Pulmonary artery endothelial cell (primary cell): ENCODE measurements at places on chromosomes 3 and 15.

DNA sequence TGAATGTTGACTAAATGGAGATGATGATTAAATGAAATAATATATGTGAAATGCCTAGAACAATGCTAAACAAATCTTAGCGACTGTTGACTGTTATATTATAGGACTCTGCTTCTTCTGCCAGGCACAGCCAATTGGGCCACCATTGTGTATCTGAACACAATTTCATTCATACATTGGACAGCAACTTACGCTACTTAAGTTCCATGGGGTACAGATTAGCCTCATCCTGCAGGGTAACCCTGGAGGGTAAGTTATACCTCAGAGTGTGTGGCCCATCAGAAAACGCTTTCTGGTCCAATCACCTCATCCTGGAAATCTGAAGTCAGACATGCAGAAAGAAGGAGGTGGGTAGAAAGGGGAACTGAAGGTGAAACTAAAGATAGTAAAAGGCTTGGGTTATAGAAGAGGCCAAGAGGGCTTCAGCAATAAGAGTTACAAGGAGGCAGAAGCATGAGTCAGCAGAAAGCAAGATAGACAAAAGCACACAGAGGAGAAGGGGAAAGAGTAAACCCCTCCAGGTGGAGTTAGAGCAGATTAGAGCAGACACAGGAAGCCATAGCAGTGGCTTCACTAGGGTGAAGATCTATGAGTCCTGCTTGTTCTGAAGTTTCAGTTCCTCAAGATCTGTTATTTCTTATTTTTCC, 119.3 kb upstream of the SLC24A5 start:
- no peak for DNase-seq

- no peak for DNase-seq
Observed at GRCh38 chr15:64045101-64045435, 1.2 kb downstream of the DAPK2 start.

DNA sequence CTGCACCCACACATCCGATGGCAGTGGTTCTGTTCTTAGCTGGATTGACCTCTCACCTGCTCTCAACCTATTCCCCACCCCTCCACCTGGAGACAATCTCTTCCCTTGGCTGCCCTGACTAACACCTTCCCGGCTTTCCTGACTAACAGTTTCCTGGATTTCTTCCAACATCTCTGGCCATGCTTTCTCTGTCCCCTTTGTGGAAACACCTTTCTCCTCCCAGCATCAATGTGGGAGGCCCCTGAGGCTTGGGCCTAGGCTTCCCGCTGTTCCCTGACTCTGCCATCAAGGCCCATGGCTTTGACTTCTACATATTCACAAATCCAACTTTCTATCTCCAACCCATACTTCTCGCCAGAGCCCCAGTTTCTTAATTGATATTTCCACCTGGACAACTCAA, 142.8 kb upstream of the ATP2B2 start:
- DNase-seq, result no peak

DNA sequence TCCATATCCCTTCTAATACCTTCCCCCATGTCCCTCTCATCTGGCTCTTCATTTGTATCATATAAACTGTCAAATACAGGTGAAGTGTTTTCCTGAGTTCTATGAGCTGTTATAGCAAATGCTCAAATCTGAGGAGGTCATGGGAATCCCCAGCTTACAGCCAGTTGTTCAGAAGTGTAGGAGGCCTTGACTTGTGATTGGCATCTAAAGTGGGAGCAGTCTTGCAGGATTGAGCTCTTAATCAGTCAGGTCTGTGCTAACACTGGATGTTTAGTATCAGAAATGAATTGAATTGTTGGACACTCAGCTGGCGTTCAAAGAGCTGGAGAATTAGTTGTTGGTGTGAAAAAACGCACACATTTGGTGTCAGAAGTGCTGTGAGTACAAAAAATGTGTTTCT, 65.0 kb downstream of the IFT57 start:
- no peak for DNase-seq

DNA sequence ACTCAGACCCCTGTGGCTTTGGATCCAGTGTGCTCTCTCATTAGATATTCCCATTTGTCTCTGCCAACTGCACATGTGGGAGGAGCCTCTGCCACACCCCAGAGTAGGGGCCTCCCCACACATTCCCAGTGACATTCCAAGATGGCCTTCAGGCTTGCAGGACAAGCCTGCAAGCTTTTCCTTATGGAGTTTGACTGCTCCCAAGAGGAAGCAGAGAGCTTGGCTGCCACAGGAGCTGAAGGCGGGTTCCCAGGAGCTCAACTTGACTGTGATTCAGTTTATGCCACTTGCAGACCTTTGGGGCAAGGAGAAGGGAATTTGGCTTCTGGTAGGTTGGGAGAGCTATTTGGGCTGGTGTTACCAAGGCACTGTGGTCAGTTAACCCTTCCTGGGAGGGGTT, 22.5 kb upstream of the EPHB1 start:
- DNase-seq, result no peak

DNA sequence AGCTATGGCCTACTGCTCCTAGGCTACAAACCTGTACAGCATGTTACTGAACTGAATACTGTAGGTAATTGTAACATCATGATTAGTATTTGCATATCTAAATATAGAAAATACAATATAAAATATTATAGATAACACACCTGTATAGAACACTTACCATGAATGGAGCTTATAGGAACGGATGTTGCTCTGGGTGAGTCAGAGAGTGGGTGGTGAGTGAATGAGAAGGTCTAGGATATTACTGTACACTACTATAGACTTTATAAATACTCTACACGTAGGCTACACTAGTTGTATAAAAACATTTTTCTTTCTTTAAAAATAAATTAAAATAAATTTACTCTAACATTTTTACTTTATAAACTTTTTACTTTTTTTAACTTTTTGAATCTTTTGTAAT, 224.0 kb upstream of the CBLB start:
- no peak for DNase-seq

- no peak for DNase-seq
Observed at GRCh38 chr3:58261954-58262666, 24.5 kb downstream of the ABHD6 start.

GRCh38 chr3:5221701-5222100, 34.2 kb downstream of the EDEM1 start:
- DNase-seq, result no peak

- DNase-seq, result no peak
Observed at GRCh38 chr3:111819927-111820326, 39.1 kb upstream of the PHLDB2 start.

GRCh38 chr3:76134166-76134565, 348.8 kb upstream of the ZNF717 start:
- no peak for DNase-seq

- no peak for DNase-seq
Observed at GRCh38 chr3:74575857-74576256, 38.6 kb downstream of the CNTN3 start.

DNA sequence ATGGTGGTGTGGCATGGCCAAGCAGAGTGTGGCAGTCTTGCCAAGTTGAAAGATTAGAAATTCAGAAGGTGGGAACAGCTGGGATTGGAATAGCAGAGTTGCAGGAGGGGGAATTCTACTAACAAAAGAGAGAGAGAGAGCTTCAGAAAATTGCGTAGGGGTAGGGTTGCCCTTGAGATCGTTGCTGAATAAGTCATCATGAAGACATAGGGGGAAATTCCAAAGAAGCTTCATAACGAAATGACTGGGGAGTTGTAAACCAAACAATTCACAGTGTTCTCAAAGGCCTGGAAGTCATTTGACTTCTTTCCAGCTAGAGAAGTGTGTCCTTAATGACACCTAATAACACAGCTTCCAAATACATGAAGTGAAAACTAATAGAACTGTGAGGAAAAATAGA, 26.3 kb upstream of the TIPARP start:
- DNase-seq, result no peak

DNA sequence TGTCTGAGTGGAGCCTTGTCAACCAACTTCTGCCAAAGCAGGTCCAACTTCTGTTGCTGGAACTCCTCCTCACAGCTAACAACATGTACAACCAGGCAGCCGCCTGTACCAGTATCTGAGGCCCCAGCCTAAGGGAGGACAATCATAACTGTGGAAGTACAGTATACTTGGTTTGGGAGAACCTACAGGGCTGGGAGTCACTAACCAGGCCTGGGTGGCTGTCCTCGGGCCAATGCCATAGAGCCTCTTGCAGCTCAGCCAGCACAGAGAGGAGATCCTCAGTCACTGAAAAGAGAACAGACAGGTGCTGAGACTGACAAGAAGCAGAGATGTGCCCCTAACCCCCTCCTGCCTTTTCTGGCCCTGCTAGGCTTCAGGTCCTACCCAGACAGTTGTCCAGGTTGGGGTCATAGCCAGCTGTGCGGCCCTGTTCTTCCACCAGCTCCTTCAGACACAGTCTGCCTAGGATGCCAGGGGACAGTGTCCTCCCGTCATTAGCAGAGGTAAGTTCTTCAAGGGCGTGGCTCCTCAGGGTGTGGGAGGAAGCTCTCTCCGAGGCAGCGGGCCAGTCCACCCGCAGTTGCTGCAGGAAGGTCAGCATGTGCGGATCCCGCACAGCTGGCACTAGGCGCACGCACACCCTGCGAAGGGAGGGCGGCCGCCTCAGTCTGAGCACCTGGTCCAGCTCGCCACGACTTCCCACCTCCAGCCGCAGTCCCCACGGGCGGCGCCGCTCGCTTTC, 980 bp downstream of the DALRD3 start:
- DNase-seq, result no peak

DNA sequence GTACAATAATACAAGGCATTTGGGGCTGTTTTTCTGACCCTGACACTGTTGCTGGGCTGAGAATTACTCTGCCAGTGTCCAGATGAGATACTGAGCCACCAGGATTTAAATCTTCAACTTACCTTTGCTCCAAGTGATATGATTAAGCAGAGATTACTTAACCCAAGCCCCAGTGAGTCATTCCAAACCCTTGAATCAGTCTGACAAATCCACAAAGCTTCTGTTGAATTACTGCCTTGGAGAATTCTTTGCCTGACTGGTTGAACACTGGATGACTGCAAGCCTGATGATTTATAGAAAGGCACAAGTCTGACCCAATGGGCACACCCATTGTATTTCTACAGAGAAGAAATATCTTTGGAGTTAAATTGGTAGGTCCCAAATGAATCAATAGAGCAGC, 88.2 kb upstream of the TSC22D2 start:
- no peak for DNase-seq

- no peak for DNase-seq
Observed at GRCh38 chr3:131357275-131357674, 24.3 kb upstream of the NUDT16 start.

- DNase-seq, result no peak
Observed at GRCh38 chr15:94305133-94305532, 73.8 kb downstream of the MCTP2 start.

GRCh38 chr15:99092554-99093172, 12.2 kb upstream of the SYNM start:
- no peak for DNase-seq

DNA sequence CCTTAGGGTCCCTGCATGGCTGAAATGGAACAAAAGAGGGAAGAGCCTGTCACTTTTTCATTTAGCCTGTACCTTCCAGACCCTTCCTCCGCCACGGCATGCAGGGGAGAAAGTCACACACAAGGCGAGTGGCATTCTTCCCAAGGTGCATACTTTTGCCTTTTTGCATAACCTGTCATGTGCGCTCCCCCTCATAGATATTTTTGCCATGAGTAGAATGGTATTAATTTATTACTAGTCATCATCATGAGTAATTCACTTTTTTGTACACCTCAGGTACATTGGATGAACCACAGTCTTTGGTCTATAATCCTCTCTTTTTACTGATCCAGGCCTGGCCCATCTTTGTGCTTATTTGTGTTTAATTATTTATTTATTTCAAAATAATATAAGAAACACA, 8.9 kb upstream of the BUB1B start:
- no peak for DNase-seq

GRCh38 chr3:38128303-38128655, 8.6 kb downstream of the ACAA1 start:
- DNase-seq, result no peak
